ENCODE measurements at places on chromosomes 3 and 15.
A peak's percentile ranks its signal among the peaks of the same experiment; 100 is the strongest.

DNA sequence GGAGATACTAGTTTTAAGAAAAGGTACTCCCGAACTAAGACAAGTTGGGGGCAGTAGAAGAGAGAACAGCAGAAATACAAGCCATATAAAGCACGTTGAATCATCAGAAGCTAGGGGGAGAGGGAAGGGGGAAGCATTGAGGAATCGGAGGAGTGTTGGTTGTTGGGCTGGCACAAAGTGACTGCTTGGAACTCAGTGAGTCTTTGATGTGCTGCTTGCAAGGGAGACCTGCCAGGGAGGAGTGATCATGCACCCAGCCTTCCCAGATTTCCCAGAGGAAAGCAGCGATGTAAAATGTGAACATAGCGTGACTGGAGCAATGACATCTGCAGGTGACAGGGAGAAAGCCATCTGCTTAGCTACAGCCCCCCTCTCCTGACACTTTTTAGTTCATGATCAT lies 192.4 kb upstream of the IL12A start:
- no peak for DNase-seq

DNA sequence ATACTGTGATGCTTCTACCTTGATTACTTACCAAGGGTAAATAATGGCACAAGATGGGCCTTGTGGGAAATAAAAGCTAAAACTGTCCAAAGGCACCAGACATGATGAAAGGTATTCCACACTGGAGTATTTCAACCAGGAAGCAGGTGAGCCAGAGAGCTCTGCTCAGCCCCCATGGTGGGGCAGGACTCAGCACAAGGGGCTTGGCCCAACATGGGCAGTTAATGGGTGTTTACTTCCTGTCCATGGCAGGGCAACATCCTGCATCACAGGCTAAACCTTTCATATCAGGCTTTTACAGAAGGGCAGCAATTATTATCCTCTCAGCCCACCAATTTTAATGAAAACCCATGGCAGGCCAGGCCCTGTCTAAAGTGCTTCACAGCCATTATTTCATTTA lies 38.2 kb downstream of the MAGI1 start:
- no peak for DNase-seq

GRCh38 chr3:44198284-44199269 lies 43.1 kb upstream of the TOPAZ1 start:
- peak; percentile 46 for DNase-seq

DNA sequence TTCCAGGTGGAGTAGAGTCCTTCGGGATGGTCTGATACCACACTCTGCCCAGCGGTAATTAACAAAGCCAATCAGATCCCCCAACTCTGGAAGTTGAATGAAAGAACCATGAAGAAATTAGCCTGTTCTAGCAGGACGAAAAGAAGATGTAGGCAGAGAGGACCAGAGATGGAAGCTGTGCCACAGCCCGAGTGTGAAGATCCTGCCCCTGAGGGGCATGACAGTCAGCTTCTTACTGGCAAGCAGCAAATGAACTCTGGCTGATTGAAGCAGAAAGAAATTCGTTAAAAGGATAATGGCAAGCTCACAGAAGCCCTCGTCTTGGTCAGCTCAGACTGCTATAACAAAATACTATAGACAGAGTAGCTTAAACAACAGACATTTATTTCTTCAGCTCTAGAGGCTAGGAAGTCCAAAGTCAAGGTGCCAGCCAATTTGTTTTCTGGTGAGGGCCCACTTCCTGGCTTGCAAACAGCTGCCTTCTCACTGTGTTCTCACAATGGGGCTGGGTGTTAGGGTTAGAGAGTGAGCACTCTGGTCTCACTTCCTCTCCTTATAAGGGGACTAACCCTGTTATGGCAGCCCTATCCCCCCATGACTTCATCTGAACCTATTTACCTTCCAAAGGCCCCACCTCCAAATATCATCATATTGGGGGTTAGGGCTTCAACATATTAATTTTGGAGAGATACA lies 307.1 kb downstream of the VPS13C start:
- no peak for DNase-seq

DNA sequence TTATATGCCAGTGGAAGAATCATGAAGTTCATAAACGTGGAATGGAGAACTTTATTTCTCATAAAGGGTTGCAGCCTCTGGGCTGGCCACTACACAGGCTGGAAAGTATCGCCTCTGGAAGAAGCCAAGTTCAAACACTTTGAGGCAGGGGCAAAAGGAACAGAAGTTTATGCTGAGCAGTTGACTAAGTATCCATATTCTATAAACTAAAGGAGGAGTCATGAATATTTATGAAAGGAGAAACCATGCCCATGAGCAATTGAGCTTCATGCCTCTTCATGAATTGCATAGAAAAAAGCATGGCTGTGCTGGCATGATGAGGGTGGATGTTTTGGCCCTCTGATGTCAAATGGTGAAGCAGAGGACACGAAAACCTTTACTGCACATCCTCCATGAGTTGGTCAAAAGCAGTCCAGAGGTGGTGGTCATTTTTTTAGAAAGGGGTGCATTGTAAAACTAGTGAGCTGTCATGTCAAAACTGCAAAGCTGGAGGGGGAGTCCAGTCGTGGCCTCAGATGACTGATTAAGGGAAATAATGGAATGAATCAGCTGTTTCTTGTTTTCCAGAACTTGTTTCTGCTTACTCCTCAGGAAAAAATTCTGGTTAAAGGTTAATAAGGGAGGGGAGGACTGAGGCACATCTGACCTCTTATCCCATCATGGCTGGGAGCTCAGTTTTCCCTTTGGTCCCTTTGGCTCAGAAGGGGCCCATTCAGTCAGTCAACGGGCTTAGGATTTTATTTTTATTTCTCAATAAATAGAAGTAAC lies 276.7 kb downstream of the CHL1 start:
- no peak for DNase-seq

DNA sequence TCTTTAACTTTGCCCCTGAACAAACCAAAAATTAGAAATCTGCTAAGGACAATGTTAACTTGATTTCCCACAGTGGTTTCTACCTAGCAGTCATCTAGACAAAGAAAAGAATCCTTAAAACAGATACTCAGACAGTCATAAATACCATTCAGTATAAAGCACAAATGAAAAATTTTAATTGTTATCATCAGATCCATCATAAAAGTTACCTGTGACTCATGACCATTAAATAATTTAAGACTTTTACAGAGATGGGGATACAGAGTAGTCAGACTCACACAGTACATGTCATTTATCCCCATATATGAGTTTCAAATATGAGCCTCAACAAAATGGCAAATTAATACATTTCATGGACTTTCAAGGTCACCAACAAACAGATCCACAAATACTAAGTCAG lies 116.8 kb downstream of the HERC1 start:
- no peak for DNase-seq

DNA sequence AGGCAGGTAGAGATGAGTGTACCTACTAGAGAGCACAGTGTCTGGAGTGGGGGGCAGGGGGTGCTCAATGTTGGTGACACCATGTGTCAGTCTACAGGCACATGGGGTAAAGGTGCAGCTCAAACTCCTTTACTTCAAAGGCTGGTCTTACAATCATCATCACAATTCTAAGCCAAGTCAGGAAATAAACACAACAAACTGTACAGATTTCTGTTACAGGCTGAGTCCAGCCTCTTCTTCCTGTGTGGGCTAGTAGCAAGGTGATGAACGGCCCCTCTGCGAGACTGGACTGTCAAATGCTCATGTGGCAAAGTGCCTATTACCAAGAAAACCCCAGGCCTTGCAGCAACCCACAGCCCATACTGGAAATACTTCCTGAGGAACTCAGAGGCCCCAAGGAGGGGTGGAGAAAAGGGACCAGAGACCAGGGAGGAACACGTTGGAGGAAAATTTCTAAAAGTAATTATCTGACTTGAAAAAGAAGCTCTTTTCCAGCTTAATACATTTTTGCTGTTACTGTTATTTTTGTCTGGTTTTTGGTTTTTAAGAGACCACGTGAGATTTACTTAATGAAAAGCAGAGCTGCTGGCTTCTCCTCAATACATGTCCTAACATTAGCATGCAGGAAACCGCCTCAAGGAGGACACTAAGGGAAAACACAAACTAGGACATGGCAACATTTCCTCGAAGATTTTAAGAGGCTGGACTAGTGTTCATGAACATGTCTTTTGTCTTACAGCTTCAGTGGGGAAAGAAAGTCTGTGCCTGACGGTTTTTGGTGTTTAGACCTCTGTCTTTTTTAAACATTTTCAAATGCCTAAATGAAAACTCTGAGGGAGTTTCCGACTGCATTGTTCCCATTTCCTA lies 29.5 kb downstream of the TBC1D2B start:
- DNase-seq, result no peak

Measured in NCI-H1436 (cell line).